ENCODE measurements at places on chromosomes 3 and 15. TPM values are rescaled to one million over a fixed set of nuclear protein-coding genes. Genes with fewer than 3 reads are reported as not detected.
A peak's percentile ranks its signal among the peaks of the same experiment; 100 is the strongest.

POC1A gene
- total RNA-seq: 28.3 TPM

DNA sequence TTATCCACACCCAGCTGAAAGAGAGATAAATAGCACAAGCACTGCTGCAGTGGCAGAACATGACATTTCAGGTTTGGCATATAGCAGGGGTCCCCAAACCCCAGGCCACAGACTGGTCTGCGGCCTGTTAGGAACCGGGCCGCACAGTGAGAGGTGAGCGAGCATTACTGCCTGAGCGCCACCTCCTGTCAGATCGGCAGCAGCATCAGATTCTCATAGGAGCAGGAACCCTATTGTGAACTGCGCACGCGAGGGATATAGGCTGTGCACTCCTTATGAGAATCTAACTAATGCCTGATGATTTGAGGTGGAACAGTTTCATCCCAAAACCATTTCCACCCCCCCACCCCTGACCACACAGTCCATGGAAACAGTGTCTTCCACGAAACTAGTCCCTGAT lies 54.6 kb downstream of the CCR4 start:
- H3K4me3 ChIP-seq: no peak overlapping the region
- DNase-seq: no peak
- H3K27ac ChIP-seq: no peak overlapping the region
- H3K36me3 ChIP-seq: no peaks in the 10 kb centered on the region
- H3K4me1 ChIP-seq: no peaks in the 10 kb centered on the region

PCOLCE2 gene
- total RNA-seq: 12.3 TPM

CRTC3 gene
- 15.5 TPM for total RNA-seq

DNA sequence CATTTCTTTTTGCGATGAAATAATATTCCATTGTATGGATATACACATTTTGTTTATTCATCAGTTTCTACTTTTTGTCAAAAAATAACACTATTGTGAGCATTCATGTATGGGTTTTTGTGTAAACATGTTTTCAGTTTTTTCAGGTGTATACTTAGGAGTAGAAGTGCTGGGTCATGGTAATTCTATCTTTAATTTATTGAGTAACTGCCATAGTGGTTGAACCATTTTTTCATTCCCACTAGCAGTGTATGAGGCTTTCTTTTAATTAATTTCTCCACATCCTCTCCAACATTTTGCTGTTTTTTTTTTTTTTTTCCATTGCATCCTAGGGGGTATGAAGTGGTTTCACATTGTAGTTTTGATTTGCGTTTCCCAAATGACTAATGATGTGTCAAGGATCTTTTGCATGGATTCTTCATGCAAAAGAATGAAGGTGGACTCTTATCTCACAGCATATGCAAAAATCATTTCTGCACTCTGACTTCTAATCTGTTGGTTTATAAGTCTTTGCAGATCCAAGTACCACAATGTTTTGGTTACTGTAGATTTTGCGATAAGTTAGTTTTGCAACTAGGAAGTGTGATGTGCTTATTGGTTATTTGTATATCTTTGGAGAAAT lies 12.6 kb downstream of the ATP2C1 start:
- no peak for DNase-seq
- no peaks in the 10 kb centered on the region for H3K27me3 ChIP-seq
- H3K4me3 ChIP-seq: no peak overlapping the region

DNA sequence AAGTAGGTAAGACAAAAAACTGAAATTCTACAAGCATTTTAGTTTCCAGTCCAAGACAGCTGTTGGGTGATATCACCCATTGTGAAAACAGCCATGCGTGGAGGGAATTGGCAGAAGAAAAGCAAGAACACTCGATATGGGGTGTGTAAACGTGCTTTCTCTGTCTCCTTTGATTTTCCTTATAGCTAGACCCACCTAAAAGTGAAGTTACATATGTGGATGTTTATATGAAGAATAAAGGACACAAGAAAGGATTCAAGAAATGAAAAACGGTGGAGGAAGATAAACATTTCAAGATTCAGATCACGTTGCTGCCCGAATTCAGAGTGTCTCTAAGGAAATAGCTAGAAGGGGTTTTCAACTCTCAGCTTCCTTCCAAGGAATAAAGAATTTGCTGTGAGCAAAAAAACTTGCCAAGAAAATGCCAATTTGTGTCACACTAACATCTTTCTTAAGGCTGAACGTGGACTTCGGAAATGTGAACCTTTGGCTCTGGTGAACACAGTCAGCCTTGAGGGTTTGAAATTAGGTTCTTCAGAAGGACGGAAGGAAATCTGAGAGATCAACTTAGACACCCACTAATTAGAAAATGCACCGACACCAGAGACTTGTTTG lies 269.0 kb upstream of the ADAMTS9 start:
- peak; percentile 10 for DNase-seq
- H3K27me3 ChIP-seq: no peaks in the 10 kb centered on the region
- H3K4me1 ChIP-seq: 0 out of 2 replicates have a peak, but pooled peaks cover 6% of the 10 kb centered on the region
- H3K4me3 ChIP-seq: peak overlapping the region; percentile 51

DNA sequence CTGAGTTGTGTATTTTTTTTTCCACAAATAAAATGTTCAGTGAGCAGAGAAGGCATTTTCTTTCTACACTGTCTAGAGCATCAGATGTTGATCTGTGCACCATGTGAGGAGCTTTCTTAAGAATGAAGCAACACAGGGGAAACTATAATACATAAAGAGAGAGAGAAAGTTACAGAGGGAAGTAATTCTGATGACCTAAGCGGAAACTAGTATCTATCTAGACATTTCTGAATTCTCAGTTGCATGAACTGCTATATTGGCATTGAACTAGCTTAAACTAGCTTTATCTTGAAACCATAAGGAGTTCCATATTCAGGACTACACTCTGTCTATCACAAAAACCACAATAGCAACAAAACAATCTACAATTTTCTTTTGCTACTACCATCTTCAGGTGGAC lies 822.4 kb downstream of the VGLL3 start:
- no peak overlapping the region for H3K27ac ChIP-seq
- H3K27me3 ChIP-seq: no peaks in the 10 kb centered on the region
- no peaks in the 10 kb centered on the region for H3K36me3 ChIP-seq
- no peak overlapping the region for H3K4me3 ChIP-seq
- no peak for DNase-seq
- no peaks in the 10 kb centered on the region for H3K4me1 ChIP-seq

DNA sequence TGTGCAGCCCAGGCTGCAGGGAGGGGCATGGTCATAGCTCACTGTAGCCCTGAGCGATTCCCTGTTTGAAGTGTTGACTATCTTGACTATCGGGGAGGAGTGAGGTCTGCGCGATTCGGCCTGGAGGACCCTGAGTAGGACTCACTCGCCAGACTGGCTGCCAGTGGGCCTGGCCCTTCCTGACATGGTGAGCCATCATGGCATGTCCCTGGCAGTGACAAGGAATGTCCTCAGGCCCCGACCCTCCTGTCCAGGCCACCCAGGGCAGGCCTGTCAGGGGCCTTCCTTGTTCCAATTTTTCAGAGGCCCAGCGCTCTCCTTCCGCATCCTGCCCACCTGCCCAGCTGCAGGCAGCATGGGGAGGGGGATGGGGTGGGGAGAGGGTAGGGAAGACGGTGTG lies 5.2 kb upstream of the OCA2 start:
- H3K27ac ChIP-seq: no peak overlapping the region
- DNase-seq: no peak
- H3K36me3 ChIP-seq: no peaks in the 10 kb centered on the region
- no peak overlapping the region for H3K4me3 ChIP-seq
- H3K27me3 ChIP-seq: peaks cover 7% of the 10 kb centered on the region
- no peaks in the 10 kb centered on the region for H3K4me1 ChIP-seq

SCAANT1 gene
- total RNA-seq: not detected

GPX1 gene
- 148 TPM for total RNA-seq

DNA sequence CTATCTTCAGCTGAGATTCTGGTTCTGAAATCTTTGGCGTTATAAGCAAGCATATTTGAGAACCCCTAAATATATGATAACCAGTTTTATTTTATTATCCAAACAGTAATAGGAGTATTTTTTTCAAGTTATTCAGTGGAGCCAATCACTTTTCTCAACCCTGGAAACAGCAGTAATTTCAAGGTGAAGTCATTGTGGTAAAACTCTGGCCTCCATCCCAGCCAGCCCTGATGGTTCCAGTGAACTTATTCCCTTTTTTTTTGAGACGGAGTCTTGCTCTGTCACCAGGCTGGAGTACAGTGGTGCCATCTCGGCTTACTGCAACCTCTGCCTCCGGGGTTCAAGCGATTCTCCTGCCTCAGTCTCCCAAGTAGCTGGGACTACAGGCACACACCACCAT lies 545.4 kb upstream of the IL12A start:
- H3K4me3 ChIP-seq: no peak overlapping the region
- H3K27ac ChIP-seq: no peak overlapping the region
- no peaks in the 10 kb centered on the region for H3K27me3 ChIP-seq
- DNase-seq: no peak

DNA sequence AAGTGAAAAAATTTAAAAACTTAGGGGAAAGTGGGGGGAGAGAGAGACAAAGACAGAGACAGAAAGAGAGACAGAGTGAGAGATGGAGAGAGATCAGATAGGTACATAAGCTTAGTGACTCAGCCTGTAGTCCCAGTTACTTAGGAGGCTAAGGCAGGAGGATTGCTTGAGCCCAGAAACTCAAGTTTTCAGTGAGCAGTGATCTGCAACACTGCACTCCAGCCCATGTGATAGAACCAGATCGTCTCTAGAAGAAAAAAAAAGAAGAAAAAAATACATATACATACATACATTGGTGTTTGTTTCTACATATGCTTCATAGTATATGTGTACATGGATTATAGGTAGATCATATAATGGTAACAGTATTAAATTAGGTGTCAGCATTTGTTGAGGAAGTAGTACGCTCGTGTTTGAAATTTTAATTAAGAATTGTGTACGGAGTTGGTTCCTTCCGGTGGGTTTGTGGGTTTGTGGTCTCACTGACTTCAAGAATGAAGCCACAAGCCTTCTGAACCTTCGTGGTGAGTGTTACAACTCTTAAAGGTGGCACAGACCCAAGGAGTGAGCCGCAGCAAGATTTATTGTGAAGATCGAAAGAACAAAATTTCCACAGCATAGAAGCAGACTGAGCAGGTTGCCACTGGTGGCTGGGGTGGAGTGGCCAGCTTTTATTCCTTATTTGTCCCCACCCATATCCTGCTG lies 38.3 kb upstream of the SNRPN start:
- no peak overlapping the region for H3K4me3 ChIP-seq
- H3K27me3 ChIP-seq: no peaks in the 10 kb centered on the region
- no peak overlapping the region for H3K27ac ChIP-seq
- no peak for DNase-seq
- H3K4me1 ChIP-seq: no peaks in the 10 kb centered on the region

DNA sequence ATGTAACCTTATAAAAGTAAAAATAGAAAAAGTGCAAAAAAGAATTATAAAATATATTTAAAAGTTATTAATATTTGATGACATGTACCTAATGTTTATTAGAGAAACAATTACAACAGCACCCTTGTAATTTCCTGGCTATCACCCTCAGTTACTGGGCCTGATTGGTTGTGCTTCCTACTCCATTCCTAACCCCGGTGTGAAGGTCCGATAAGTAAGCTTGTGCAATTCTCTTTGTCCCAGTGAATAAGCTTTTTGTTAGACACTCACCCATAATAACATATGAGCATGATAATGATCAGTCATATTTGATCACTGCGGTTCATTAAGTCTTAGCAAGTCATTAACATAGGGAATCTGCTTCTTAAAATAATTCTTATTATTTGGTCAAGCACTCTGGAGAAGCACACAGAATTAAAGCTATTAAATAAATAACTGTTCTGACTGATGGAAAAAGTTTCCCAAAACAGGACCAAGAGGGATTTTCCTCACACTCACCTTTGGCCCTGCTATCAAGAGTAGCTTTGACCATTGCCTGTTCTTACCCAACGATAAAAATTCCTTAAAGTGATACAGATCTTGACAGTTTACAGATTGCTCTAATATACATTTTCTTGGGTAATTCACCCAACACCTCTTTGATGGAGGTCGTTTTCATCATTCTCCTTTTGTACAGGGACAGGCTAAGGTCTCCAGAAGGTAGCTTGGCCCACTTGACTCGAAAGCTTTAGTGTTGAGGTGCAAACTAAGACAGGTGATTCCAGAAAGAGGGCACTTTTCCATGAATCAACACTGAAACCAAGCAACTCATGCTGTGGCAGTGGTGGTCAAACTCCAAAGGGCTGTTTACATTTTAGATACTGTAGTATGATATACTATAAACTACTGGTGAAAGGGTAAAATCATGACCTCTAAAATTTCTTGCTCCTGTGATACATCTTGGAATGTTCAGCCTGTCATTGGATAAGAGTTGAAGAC lies 543.0 kb upstream of the KCNMB2 start:
- H3K36me3 ChIP-seq: no peaks in the 10 kb centered on the region
- H3K27me3 ChIP-seq: no peaks in the 10 kb centered on the region
- DNase-seq: no peak

CD200R1 gene
- 0.08 TPM for total RNA-seq

GRCh38 chr3:187931770-187932278 lies 186.6 kb upstream of the BCL6 start:
- no peaks in the 10 kb centered on the region for H3K36me3 ChIP-seq
- H3K4me3 ChIP-seq: no peak overlapping the region
- no peaks in the 10 kb centered on the region for H3K4me1 ChIP-seq
- no peak for DNase-seq
- no peak overlapping the region for H3K27ac ChIP-seq
- no peaks in the 10 kb centered on the region for H3K27me3 ChIP-seq

GRCh38 chr15:93476491-93477177 lies 387.6 kb upstream of the RGMA start:
- no peaks in the 10 kb centered on the region for H3K27me3 ChIP-seq
- H3K4me3 ChIP-seq: no peak overlapping the region
- H3K36me3 ChIP-seq: no peaks in the 10 kb centered on the region
- DNase-seq: no peak
- no peak overlapping the region for H3K27ac ChIP-seq
- H3K4me1 ChIP-seq: peaks cover 13% of the 10 kb centered on the region

- no peak overlapping the region for H3K27ac ChIP-seq
- H3K27me3 ChIP-seq: no peaks in the 10 kb centered on the region
- no peak overlapping the region for H3K4me3 ChIP-seq
- H3K4me1 ChIP-seq: peaks cover 8% of the 10 kb centered on the region
- H3K36me3 ChIP-seq: no peaks in the 10 kb centered on the region
- no peak for DNase-seq
These were observed 42.0 kb upstream of the SCAANT1 start for GRCh38 chr3:63954182-63954581.

DNA sequence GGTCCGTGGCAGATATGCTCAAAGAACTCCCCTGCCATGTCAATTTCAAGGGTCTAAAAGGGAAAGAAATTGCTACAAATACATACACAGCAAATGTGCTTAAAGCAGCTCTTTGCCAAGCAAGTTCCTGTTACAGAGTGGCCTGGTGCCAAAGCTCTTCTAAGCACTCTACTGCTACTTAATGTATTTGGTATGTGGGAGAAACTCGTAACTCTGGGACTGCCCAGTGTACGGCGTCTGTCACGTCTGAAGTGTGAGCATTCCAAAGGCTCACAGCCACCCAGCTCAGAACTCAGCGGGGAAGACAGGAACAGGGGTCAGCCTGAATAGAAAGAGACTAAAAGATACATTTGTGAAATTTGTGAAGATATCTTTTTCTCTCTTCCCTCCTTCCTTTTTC lies 54.6 kb downstream of the RBMS3 start:
- peak overlapping the region; percentile 45 for H3K4me3 ChIP-seq
- H3K27me3 ChIP-seq: no peaks in the 10 kb centered on the region
- peak overlapping the region; percentile 75 for H3K27ac ChIP-seq

Data from SJCRH30 (cell line).